ENCODE measurements at places on chromosomes 1 and 21.

- no peak for DNase-seq
These were observed 104.8 kb upstream of the BARHL2 start for GRCh38 chr1:90821788-90822359.

DNA sequence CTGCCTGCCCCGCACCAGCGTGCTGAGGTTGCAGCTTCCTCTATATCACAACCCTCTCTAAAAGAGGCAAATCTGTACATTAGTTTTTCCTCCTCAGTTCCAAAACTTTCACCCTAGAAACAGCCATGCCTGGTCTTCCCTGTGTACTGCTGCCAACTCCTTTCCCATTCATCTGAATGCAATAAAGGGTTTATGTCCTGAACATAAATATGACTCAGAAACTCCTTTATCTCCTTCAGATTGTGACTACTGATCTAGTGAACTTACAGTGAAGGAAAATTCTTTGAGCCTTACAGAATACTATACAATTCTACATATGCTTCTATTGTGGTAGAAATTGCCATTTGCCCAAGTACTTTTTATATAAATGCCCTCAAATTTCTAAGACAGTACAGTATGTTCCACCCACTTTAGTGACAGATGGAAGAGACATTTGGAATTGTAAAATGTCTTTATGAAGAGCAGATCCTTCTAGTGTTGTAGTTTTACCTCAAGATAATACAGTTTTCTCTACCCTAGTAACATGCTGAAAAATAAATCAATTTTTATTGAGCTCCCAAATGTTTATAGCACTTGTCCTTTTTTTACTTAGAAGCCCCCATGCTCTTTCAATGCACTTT is 345.1 kb upstream of the SNX7 start:
- no peak for DNase-seq

GRCh38 chr1:33001282-33001681 is 35.4 kb downstream of the AK2 start:
- DNase-seq: no peak

DNA sequence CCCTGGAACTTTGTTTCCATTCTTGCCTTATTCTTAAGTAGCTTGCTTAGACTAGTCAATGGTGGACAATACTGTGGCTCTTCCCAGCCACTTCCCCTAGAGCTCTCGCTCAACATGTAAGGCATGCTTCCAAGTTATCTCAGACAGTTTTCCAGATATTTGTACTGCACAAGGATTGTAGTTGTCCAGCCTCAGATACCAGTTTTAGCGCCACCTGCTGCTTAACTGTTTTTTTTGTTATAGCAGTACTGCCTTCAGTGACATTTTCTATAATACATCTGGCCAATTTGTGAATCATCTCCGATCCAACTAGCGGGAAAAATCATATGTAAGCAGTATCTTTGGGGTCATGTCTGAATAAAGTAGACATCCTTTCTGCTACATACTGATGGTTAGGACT is 346.7 kb upstream of the ADGRL4 start:
- DNase-seq: peak; percentile 11

- no peak for DNase-seq
These were observed 57.9 kb downstream of the FMN2 start for GRCh38 chr1:240149484-240150094.

DNA sequence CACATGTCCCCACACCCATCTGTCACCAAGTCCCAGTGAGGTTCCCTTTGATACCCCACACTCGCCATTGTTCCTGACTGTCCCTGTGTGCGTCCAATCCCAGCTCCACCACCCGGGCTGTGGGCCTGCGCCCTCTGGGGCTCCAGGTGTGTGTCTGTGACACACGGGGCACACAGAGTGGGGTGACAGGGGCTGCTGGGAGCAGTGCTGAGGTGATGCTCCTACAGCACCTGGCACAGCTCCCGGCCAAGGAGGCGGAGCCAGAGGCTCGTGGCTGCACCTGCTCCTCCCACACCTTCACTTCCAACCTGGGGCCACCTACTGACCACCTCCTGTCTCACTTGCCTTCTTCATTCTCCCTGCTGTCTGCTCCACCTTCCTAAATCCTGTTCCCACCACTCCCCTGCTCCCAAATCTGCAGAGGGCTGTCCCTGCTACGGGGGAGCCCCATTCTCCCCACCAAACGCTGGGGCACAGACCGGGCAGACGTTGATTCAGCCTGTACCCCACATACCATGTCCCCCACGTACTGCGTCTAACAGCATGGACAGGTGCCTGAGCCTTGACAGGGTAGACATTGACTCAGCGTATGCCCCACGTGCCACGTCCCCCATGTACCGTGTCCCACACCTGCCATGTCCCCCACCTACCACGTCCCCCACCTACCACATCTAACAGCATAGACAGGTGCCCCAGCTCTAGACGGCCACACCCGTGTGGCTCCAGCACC is 16.4 kb downstream of the WDR4 start:
- no peak for DNase-seq

DNA sequence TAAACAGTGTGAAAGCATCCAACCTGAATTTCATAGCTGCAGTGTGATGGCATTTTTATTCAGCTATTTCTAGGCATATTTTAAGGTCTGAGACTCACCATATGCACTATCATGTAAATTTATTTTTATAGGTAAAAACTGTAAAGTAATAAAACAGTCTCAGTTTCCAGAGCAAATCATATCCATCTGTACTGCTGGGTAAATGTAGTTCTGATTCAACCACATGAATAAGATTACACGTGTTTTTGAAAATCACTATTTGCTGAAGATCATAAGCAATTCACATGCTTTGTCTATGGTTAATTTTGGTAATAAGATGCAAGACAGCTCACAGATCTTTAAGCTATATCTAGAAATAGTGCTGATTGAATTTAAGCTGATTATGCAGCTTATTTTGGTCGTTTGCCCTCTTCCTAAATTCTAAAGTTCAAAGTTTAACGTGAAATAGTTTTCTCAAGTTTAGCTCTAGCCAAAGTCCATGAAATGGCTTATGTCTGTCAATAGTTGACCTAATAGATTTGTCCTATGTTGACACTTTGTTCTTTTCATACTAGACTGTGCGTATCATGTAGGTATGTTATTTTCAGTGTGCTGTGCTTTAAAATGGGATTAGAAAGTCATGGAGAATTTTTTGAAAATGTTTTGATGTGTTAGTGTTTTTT is 489.0 kb downstream of the USP25 start:
- DNase-seq: no peak

DNA sequence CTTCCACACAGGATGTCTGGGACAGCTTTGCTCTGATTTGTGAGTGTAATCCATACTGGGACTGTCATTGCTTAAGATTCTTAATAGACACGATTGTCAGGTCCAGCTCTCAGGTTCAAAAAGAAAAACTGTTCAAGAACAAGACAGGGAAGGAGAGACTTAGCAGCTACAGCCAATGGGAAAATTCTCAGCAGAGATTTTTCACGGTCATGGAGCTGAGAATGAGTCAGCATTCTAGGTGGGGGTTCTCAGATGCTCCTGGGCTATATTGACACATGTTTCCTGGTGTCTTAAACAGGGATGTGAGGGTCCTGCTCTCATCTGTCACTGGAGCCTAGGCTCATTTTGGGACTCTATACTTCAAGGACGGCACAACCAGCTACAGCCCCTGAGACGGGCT is 318.3 kb downstream of the RRAGC start:
- DNase-seq: no peak

GRCh38 chr1:78447086-78447485 is 43.7 kb upstream of the PTGFR start:
- DNase-seq: no peak

GRCh38 chr1:45820788-45821187 is 17.4 kb downstream of the MAST2 start:
- DNase-seq: no peak

GRCh38 chr1:65232461-65232990 is 76.8 kb upstream of the DNAJC6 start:
- no peak for DNase-seq

- no peak for DNase-seq
These were observed 62.6 kb downstream of the STYXL2 start for GRCh38 chr1:167156466-167156865.

DNA sequence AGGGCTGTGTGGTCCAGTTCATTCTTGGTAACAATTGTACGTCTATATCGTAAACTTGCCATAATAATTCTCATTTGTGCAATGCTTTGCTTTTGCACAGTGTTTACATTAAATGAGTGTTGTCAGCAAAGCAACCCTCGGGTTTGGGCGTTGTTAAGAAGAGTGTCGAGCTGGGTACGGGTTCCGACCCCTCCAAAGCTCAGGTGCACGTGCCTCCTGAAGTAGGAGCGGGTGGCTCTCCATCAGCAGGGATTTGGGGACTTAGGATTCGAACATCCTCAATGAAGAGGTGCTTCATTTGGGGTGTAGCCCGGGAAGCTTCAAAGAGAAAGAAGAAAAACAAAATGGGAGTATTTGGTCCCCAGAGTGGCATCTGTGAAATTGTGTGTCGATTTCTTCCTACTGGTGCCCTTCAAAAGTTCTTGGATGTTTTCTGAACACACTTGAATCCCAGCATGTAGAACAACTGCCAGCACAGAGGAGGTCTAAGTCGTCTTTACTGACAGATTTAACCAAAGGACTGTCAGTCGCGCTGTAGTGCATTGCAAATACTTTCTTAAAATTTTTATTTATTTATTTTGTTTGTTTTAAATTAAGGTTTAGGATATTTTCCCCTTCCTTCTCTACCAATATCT is 1.1 kb downstream of the TRIM58 start:
- no peak for DNase-seq

DNA sequence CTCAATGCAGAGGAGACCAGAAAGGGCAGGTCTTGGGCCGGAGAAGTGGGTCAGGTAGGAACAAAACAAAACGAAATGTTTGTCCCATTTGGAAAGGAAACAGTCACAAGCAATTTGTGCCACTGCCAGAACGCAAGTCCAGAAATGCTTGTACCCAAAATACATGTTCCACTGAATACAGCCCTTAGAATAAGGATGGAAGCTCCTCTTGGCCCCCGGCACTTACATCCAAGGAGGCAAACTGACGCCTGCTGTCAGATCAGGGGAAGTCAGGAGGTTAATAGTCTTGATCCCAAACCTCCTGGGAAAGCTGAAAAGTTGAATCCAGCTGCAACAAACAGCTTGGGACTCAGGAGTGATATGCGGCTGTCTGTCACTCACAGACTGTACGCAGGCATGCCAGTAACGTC is 75.9 kb upstream of the GALNT2 start:
- no peak for DNase-seq

- no peak for DNase-seq
These were observed 5.2 kb upstream of the ERRFI1 start for GRCh38 chr1:8031176-8031785.

DNA sequence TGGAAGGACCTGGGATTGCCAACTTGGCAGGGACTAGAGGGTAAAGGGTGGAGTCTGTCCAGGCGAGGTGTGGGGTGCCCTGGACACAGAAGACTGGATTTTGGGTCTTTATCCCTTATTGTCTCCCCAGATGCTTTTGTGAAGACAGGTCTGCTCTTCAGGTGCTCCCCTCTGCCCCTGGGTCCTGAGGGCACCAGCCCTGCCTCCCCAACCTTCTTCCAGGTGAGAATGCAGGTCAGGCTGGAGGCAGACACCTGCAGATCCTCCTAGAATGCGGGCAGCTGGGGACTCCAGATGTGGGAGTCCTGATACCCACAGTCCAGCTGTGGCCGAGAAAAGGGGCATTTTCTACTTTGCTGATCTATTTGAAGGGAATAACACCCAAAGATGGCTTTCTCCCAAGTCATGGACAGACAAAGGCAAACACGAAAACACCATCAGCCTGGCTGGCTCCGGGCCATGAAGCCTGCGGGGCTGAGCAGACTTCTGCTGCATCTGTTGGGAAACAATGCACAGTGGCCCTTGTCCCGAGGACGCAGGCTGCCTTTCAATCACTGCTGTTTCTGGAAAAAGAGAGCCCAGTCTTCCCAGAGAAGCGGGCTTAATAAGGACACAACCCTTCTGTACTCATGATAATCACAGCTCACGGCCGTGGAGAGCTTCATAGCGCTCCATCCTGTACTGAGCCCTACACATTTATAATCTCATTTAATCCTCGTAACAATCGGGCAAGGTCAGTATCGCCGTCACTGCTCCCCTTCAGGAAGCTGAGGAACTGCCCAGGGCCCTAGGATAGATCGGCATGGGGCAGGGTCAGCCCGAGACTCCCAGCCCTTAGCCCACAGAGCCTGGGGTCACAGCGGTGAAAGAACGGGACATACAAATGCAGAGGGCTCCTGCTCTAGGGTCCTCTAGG is 62.0 kb upstream of the ABCG1 start:
- DNase-seq: no peak

DNA sequence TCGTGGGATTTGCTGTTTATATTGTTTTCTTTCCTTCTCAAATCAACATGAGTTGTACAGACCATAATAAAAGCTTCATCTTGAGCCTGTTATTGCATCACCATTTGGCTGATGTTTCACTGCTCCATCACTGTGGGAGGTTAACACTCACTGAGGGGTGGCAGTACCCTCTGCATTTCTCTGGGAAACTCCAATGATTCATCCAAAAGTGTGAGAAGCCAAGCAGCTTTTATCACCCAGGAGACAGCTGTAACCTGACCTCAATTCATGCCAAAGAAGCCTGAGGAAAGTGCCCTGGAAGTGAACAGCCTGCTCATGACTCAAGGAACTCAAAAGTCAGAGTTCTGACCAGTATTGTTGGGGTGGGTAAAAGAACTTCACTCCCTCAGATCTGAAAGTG is 84.1 kb downstream of the GPR88 start:
- DNase-seq: no peak

DNA sequence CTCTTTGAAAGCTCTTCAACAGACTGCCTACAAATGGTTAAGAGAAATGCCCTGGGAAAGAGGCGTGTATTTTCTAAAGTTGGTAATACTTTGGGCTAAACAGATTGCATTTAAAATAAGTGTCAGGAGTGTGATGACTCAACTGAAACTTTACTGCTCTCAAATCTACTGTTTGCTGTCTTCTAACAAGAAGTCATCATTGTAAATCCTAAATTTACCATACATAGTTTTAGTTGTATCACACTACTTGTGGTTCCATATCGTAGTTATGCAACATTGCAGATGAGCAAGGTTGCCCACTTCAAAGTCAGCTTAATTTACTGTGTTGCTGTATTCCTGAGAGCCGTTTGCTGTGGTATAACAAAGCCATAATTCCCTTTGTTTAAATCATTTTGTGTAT is 59.6 kb downstream of the RGS21 start:
- no peak for DNase-seq

- DNase-seq: no peak
These were observed 933 bp downstream of the C1orf35 start for GRCh38 chr1:228101994-228102790.

DNA sequence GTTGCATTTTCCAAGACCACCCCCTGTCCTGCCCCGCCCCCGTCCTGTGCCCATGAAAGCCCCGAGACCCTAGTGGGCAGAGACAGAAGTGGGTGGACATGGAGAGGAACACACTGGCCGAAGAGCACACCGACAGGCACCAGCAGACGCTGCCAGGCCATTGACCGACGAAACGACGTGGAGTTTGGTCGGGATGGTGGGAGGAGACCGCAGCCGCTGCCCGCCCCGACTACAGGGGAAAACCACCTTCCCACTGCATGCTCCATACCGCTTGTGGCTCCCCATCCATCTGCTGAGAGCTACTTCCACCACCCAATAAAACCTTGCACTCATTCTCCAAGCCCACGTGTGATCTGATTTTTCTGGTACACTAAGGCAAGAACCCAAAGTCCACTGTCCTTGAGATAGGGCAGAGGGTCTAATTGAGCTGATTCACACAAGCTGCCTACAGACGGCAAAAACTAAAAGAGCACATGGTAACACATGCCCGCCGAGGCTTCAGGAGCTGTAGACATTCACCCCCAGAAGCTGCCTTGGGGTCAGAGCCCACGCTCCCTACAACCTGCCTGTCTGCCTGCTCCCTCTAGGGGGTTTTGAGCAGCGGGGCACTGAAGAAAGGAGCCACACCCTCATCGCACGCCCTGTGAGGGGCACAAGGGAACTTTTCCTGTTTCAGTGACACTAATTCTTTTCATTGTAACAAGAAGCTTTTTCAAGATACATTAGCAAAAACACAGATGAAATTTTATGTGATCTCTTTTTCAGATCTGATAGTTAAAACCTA is 81.2 kb upstream of the RAB3GAP2 start:
- DNase-seq: no peak

All from DMS 273 treated with DMSO at 0.1 percent for 48 hours (cell line).